ENCODE measurements at places on chromosomes 3 and 15. TPM values are rescaled to one million over a fixed set of nuclear protein-coding genes. Genes with fewer than 3 reads are reported as not detected.

GRCh38 chr3:192092388-192093005 is 631.5 kb downstream of the PYDC2 start:
- no peaks in the 10 kb centered on the region for H3K36me3 ChIP-seq
- H3K4me3 ChIP-seq, result no peak overlapping the region
- H3K27ac ChIP-seq, result no peak overlapping the region
- H3K27me3 ChIP-seq, result no peaks in the 10 kb centered on the region
- DNase-seq, result no peak

- H3K4me1 ChIP-seq, result peaks cover 59% of the 10 kb centered on the region
- no peak overlapping the region for H3K4me3 ChIP-seq
- H3K36me3 ChIP-seq, result no peaks in the 10 kb centered on the region
- no peak for DNase-seq
These were observed 55.2 kb downstream of the RAB7A start for GRCh38 chr3:128781164-128781563.

GRCh38 chr3:1942781-1943180 is 155.9 kb upstream of the CNTN4 start:
- no peaks in the 10 kb centered on the region for H3K36me3 ChIP-seq
- DNase-seq, result no peak
- H3K4me3 ChIP-seq, result no peak overlapping the region
- H3K27me3 ChIP-seq, result no peaks in the 10 kb centered on the region

CCR9 gene
- total RNA-seq, result not detected
